ENCODE measurements at places on chromosomes 12 and 14. TPM values are rescaled to one million over a fixed set of nuclear protein-coding genes. Genes with fewer than 3 reads are reported as not detected.

DNA sequence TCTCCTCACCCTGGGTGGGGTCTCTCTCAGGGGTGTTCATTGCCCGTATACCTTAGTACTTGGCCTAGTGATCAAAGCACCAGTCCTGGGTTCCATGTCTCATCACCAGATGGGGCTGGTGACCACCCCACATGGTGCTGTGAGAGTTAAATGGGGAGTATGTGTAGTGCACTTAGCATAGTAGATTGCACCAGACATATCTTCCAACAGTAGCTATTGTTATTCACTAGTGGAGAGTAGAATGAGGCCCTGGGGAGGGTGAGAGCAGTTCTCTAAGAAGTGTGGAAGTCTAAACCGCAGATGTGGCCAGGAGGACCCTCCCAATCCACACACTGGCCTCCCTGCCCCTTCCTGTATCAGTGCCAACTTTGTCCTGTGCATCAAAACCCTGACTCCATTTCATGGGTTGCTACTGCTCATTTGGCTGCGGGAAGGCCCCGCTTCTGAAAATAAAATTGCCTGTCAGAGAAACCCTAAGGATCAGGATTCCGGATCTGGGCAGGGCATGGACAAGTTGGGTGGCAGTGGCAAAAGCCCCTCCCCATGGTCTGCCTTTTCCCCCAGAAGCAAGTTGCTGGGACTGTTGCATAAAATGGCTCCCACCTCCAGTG, 4.4 kb downstream of the CD9 start:
- no peak for DNase-seq
- H3K27me3 ChIP-seq: no peaks in the 10 kb centered on the region
- H3K4me3 ChIP-seq: no peak overlapping the region

- H3K27ac ChIP-seq: no peak overlapping the region
- H3K36me3 ChIP-seq: no peaks in the 10 kb centered on the region
- H3K4me3 ChIP-seq: no peak overlapping the region
These were observed 31.2 kb downstream of the SRGAP1 start for GRCh38 chr12:63875703-63876102.

DNA sequence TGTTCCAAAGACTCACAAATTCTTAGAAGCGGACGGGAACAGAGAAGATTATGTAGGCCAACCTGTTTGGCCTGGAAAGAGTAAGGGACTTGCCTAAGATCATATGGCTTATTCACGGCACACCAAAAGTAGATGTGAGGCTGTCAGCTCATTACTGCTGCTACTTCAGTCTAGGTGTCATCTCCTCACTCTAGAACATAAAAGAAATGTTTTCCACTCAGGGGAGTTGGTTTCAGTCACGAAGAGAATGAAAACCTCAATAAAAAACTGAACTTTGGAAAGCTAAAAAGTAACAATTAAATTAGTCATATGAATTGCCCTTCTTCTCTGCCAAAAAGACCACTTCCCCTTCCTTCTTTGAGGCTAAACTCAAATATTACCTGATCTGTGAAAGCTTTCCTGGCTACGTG, 658 bp upstream of the CEP128 start:
- H3K27ac ChIP-seq: no peak overlapping the region
- DNase-seq: peak; percentile 27
- peak overlapping the region; percentile 91 for H3K4me3 ChIP-seq
- H3K27me3 ChIP-seq: no peaks in the 10 kb centered on the region
- H3K4me1 ChIP-seq: peaks cover 23% of the 10 kb centered on the region

Gene MYO1H
- not detected for total RNA-seq

- DNase-seq: no peak
- no peaks in the 10 kb centered on the region for H3K27me3 ChIP-seq
- no peak overlapping the region for H3K27ac ChIP-seq
- no peak overlapping the region for H3K4me3 ChIP-seq
These were observed 28.3 kb downstream of the TPCN1 start for GRCh38 chr12:113249546-113249945.

DNA sequence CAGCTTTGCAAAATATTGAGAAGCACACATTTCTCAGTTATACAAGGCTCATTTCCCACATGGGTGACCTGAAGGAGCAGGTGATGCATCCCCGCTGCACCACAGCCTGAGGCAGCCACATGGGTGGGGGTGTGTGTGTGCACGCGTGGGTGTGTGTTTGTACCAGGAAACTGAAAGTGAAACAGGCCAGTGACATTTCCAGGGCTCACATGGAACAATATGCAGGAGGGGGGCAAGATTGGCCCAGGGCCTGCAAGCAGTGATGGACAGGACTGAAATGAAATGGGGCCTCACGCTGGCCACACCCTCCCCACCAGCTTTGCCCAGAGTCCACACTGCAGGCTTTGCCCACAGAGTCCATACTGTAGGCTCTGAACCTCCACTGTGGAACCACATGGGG, 154.2 kb upstream of the PARP11 start:
- no peak overlapping the region for H3K4me3 ChIP-seq
- no peak for DNase-seq
- no peaks in the 10 kb centered on the region for H3K36me3 ChIP-seq
- no peak overlapping the region for H3K27ac ChIP-seq

DNA sequence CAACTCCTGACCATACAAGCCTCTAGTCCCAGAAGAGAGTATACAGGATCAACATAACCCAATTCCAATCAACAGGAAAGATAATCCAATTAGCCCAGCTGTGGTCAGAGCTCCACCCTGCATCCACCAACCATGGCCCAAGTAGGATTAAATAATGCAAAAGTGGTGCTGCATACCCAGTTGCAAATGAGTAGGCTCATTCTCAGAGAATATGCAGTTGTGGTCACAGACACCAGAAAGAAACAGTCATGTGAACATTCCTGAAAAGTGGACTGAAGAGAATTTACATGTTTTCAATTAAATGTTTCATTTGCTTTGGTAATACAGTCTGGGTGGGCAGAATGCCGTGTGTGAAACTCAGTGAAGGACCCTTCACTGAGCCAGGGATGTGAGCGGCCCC, 167.2 kb upstream of the BMP4 start:
- DNase-seq: no peak
- no peaks in the 10 kb centered on the region for H3K27me3 ChIP-seq
- no peak overlapping the region for H3K4me3 ChIP-seq
- H3K36me3 ChIP-seq: no peaks in the 10 kb centered on the region
- H3K27ac ChIP-seq: no peak overlapping the region

DNA sequence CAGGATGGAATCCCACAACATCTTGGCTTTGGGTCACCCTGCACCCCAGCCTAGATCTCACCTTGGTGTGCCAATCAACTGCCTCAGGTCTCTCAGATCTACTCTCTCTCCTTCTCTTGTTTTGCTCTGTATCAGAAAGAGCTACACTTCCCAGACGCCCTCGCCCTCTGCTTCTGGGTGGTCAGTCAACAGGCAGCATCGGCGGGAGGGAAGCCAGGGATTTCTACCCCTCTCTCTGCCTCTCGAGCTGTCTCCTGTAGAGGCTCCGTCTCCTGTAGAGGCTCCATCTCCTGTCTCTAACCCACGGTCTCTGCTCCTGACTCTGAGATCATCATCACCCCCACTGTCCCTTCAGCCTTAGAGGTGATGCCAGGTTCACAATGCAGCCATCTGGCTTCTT, 151.6 kb downstream of the PIWIL1 start:
- no peaks in the 10 kb centered on the region for H3K36me3 ChIP-seq
- DNase-seq: no peak
- no peak overlapping the region for H3K4me3 ChIP-seq
- H3K27ac ChIP-seq: no peak overlapping the region
- H3K4me1 ChIP-seq: no peaks in the 10 kb centered on the region

- peaks cover 4% of the 10 kb centered on the region for H3K27me3 ChIP-seq
- no peak overlapping the region for H3K4me3 ChIP-seq
- DNase-seq: no peak
- H3K4me1 ChIP-seq: no peaks in the 10 kb centered on the region
- H3K27ac ChIP-seq: no peak overlapping the region
- no peaks in the 10 kb centered on the region for H3K36me3 ChIP-seq
These were observed 6.6 kb downstream of the TTC9 start for GRCh38 chr14:70648346-70648745.

Gene DPPA3
- total RNA-seq: not detected

- H3K36me3 ChIP-seq: no peaks in the 10 kb centered on the region
- peak overlapping the region; percentile 69 for H3K27ac ChIP-seq
- peaks cover 59% of the 10 kb centered on the region for H3K4me1 ChIP-seq
These were observed 136.1 kb upstream of the MAX start for GRCh38 chr14:65238456-65238855.

Gene BDKRB2
- 0.07 TPM for total RNA-seq

Gene RNASE7
- not detected for total RNA-seq

GRCh38 chr14:41785696-41786095, 179.0 kb downstream of the LRFN5 start:
- peak; percentile 21 for DNase-seq
- no peaks in the 10 kb centered on the region for H3K4me1 ChIP-seq
- H3K27me3 ChIP-seq: no peaks in the 10 kb centered on the region
- H3K27ac ChIP-seq: no peak overlapping the region

DNA sequence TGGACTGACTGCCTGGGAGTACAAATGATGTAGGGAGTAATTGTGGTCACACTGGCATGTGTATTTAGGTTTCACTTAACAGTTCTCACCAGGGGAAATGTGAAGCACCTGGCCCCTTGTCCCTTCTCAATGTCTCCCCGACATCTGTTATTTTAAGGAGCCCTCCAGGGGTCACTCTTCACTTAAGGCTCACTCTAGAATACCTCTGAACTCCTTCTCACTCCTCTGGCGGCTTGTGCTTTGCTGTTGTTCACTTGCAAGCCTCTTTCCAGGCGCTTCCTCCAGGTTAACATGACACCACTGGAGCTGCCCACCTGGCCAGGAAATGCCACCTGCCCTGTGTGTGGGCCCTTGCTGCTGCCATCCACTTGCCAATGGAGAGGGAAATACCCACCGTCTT, 56.5 kb upstream of the GZMB start:
- no peak for DNase-seq
- no peak overlapping the region for H3K27ac ChIP-seq
- H3K27me3 ChIP-seq: peaks cover 22% of the 10 kb centered on the region

DNA sequence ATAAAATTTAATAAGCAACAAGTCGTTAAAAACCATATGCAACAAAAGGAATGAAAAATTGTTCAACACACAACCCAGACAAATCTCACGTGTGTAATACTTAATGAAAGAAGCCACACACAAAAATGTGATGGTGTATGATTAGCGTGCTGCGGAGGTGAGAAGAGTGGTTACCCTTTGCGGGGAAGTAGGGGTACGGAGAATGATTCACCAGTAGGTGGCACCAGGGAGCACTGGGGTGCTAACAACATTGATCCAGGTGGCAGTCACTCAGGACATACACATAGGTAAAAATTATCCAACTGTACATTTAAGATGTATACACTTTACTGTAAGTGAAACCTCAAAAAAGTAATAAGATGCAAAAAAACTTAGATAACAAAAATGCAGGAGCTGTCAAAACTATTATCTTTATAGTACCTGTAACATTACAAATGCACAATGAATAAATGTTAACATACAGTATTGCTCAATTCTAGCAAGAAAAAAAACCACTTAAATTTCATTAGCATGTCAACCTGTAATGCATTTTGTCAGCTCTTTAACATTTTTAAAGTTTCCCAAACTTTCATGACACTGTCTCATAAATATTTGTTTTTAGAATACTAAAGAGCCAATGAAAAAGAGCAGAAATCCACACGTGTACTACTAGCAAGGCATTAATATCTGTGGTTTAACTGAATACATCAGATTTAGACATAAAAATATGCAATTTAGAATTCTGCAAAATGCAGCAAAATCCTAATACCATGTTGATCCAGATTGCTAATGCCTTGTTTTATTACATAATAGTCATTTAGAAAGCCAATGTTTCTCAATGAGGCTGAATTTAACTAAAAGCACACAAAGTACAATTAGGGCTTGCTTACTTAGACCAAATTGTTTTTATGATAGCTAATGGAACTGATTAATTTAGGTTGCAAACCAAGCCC, 46.7 kb downstream of the TMCC3 start:
- no peak overlapping the region for H3K4me3 ChIP-seq
- DNase-seq: peak; percentile 48
- H3K36me3 ChIP-seq: no peaks in the 10 kb centered on the region
- peaks cover 12% of the 10 kb centered on the region for H3K4me1 ChIP-seq
- H3K27me3 ChIP-seq: no peaks in the 10 kb centered on the region

GRCh38 chr12:78760906-78761305, 103.7 kb upstream of the SYT1 start:
- no peak for DNase-seq
- H3K27ac ChIP-seq: no peak overlapping the region
- no peak overlapping the region for H3K4me3 ChIP-seq

DNA sequence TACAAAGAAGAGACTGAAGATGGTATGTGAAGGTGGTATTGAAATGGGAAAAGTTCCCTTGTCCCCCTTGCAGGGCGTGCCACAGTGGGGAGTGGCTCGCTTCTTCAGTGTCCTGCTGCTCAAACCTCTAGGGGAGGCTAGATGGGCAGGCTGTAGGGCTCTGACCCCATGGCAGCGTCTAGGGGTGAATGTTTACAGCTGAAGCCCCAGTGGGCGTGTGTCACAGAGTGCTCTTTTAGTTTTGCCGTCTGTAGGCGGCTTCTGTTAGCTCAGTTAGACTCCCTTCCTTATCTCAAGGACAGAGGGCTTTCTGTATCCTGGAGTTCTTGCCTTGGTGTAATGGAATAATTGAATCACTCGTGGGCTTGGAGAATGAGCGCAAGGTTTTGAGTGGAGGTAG, 266.2 kb downstream of the RAD51B start:
- H3K27ac ChIP-seq: no peak overlapping the region
- H3K4me1 ChIP-seq: no peaks in the 10 kb centered on the region
- no peak for DNase-seq
- no peaks in the 10 kb centered on the region for H3K36me3 ChIP-seq

DNA sequence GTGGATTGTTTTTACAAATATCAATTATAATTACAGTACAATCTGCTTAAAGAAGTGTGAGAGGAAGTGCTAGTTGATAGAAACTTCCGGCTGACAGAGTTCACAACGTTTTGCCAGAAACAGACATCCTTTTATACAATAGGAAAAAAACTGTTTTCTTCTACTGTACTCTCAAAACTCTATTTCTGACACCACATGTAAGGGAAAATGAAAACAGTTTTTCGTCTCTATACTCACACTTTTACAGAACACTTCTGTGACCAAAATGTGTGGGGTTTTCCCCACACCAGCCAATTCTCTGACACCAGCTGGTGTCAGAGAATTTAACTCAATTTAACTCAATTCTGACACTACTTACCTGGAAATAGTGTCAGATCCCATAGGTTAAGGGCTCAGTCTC, 24.2 kb upstream of the HIF1A start:
- H3K4me1 ChIP-seq: peaks cover 24% of the 10 kb centered on the region
- no peaks in the 10 kb centered on the region for H3K36me3 ChIP-seq
- H3K27ac ChIP-seq: no peak overlapping the region
- H3K4me3 ChIP-seq: no peak overlapping the region

DNA sequence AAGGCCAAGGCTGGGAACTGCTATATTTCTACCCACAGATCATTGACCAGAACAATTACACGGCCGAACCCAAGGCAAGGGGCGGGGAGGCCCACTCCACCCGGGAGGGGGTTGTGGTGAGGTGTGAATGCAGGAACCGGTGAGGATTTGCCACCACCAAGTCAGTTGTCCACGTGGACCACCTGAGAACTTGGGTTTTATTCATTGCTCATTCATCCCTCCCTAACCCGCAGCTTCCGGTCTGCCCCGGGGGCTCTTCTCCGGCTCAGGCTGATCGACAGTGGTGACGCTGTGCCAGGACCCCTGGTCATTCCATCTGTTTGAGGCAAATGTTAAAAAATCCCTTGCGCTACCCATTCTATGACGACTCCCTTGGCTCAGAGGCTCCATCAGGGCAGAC, 127.7 kb upstream of the RTL1 start:
- H3K4me3 ChIP-seq: no peak overlapping the region
- H3K36me3 ChIP-seq: no peaks in the 10 kb centered on the region
- H3K27me3 ChIP-seq: no peaks in the 10 kb centered on the region
- no peak for DNase-seq
